Astrocyte of the cerebellum (primary cell): ENCODE measurements at places on chromosomes 7 and 10.

DNA sequence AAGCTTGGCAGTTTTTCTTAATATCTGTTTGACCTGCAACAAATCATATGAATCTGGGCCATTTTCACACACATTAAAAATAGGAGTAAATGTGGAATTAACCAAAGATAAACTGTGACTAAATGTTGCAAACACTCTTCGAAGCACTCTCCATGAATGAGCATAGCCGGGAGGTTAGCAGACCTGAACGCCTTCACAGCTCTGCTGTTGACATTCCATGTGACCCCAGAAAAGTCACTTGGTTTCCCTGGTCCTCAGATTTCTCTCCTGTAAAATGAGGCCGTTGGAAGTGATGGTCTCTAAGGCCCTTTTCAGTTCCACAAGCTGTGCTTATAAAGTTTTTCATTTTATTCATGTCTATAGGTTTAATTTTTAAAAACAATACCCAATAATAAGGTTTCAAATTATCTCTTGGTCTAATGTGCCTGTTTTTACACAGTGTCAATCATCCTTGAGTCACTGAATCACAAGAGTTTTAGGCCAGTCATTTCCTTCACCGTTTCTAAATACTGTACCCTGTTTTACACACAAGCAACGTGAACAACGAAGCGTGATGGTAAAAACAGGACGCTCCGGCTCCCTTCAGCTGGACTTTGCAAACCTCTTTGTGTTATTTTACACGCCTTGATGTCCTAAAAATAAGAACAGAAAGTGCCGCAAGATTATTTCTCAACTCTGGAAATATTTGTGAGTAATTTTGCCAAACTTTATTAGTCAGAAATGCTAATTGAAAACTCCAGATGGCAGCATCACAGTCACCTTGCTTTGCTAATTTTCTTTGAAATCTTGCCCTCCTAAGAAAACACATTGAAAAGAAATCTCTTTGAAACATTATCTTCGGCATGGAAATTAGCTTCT, 38.6 kb upstream of the MET start:
- peak; percentile 36 for DNase-seq

DNA sequence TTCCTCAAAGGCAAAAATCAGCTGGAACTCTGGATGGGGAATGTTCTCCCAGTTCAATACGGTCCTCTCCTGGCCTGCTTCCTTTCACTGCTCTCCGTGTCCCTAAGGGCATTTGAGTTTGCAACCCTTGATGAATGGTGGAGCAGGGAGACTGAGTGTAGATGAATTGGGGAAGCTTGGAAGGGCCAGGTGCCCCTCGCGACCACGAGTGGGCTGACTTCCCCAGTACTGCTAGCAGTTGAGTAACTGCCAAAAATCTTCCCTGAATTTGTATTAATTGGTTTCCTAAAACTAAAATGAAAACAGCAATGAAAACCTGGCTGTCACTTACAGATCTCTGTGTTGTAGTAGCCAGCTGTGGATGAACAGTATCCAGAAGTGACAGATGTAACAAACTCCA, 13.6 kb downstream of the IRF5 start:
- no peak for DNase-seq

DNA sequence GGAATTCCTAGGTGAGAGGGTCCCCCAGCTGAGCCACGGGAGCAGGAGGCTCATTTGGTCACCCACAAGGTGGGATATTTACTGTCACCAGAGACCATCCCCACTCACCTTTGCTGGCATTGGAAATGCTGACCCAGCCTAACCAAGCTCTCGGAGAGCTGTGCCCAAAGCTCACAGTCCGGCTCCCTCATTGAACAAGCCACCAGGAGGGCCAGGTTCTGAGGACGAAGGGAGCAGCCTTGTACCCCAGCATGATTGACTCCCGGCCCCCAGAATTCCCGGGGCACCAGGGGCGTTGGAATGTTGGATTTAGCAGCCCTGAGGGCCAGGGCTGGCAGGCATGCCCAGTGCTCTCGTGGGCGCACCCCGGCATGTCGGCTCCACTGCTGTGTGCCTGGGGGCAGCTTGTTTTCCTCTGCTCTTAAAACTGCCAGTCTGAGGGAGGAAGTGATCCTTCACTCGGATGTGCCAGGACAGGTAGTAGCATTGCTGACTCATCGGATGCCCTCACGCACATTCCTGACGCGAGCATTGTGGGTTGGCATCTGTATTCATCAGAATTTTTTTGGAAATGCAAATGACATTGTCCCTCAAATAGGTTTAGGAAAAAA, 23.3 kb downstream of the CLIP2 start:
- no peak for DNase-seq

DNA sequence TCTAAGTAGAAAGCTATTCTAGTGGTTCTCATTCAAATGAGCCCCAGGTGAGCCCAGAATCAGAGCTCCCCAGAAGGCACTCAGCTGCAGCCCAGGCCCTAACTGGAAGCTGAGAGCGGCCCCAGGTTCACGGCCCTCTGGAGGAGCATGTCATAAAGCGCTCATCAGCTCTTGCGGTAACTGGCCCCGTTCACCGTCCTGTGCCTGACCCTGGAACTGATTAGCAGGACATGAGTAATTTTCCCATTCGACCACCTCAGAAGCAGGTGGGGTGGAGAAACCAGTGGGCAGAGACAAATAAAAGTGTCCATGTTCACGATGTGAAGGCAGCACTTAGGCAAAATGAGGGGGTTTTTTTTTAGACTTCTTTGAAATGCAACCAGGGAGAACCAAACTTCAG, 136.1 kb upstream of the LYZL2 start:
- DNase-seq: no peak

GRCh38 chr10:113132591-113133121, 182.6 kb downstream of the TCF7L2 start:
- DNase-seq: no peak

DNA sequence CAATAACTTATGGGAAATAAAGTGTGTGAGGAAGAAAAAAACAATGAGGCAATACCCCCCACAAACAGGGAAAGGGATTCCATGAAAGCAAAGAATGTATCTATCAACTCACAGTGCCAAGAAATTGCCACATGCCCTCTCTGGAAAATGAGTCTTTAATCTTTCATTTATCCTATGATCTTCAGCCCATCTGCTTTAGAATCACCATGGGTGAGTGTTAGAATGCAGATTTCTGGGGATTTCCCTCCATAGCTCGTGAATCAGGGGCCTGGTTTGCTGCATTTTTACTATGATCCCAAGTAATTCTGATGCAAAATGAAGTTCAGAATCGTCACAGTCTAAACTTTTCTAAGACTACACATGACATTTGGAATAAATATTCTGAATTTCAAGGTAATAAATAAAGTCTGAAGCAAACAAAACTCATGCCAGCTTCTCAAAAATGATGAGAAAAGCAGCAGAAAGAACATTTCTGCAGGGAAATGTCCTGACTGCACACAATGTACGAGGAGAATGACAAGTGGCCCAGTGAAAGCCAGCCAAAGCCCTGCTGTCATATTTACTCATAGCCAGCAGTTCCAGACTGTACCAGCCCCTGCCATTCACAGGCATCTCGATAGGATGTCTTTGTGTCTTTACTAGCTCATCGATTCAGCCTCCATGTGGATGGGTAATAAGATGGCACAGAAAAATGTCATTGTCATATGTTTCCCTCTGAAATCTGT, 167.1 kb downstream of the ELMO1 start:
- no peak for DNase-seq

DNA sequence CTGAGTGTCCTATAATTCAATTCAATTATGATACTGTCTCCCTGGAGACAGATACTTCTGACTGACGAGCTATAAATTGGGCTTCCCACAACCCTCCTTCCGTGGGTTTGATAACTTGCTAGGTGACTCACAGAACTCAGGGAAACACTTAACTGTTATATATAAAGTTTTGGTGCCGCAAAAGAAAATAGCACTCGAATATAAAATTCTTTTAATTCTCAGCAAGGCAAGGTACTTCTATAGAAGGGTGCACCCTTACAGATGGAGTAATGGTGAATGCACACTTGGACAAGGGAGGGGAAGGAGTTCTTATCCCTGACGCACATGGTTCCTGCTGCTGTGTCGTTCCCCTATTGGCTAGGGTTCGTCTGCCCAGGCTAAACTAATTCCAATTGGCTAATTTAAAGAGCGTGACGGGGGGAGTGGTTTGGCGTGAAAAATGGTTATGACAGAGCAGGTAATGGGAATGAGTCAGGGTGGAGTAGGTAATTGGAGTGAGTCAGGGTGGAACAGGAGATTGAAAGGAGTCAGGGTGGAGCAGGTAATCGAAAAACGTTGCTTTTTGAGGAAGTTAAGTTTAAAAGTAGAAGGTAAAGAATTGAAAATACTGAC, 20.8 kb upstream of the GHITM start:
- no peak for DNase-seq

GRCh38 chr7:132655131-132655727, 79.0 kb upstream of the PLXNA4 start:
- DNase-seq: peak; percentile 15

- no peak for DNase-seq
Measured at GRCh38 chr7:86867163-86867762, 192.2 kb downstream of the ELAPOR2 start.

DNA sequence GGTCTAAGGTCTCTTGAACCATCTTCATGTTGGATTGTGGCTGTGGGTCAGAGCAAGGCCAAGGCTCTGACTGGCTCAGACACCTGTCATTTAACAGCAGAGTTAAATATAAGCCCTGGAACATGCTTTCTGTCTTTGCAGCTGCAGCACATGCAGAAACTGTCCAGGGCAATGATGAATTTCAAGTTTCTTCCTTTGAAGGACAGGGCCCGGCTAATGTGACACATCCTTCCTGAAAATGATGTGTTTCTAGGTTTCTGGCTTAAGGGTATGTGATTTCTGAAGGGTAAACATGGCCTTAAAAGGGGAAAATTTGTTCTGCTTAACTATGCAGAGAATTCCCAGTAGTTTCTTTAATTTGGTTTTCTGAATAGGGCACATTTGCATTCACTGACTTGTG, 34.0 kb upstream of the SLC35B4 start:
- DNase-seq: no peak

- no peak for DNase-seq
Measured at GRCh38 chr10:25393621-25394020, 218.8 kb downstream of the GPR158 start.

DNA sequence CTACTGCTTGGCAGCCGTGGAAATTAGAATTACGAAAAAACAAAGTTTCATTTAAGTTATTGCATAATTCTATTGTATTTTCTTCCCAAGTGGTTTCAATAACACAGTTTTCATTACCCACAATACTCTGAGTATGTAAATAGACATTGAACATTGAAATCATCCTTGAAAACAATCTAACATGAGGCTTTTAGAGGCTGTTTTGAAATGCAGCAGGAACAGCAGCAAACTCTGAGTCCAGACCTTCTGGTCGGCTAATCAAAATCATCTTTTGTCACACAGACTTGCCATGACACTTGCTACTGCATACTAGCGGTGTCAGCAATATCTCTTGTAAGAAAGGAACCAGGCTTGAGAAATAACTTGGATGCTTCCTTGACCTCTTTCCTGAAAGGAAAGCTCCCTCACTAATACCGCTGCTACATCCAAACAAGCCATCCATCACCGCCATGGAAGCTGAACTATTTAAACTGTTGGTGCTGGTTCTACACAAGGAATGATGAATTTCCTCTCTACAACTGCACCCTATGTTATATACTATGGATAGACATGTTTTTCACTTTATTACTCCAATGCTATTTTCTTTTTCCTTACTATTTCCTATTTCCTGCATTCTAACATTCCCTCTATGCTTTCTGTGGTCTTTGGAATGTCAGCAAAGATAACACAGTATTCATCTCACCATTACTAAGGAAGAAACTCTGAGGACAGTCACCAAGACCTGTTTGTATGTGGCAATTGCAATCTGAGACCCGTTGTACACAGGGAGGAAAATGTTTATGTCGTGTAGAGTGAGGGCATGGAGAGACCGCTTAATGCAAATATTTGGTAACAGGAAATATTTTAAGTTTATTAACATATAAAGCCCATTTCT, 130.8 kb downstream of the ITGA8 start:
- no peak for DNase-seq

GRCh38 chr10:58546722-58547445, 34.2 kb downstream of the BICC1 start:
- DNase-seq: no peak

DNA sequence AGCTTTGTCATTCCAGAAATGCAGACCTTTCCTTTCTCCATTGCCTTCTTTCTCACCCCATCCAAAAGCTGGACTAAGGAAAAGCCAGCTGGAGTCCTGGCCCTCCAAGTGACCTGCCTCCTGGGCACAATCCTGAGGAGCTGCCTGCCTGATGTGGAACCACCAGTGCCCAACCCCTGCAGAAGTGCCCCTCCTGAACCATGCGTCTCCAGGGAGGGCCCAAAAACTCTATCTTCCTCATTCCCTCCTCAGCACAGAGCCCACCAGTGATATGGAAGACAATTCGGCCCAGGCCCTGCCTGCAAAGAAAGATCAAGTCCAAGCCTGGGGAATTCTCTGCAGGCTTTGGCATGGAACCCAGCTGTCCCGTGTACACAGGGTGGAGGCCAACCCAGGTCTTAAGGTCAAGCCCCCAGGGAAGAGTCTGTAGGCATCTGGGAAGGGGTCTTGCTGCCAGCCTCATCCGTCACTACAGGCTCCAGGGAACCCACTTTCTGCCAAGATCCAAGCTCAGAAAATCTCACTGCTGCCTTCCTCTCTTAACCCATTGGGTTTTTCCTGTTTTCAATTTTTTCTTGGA, 3.5 kb upstream of the GRID1 start:
- no peak for DNase-seq

DNA sequence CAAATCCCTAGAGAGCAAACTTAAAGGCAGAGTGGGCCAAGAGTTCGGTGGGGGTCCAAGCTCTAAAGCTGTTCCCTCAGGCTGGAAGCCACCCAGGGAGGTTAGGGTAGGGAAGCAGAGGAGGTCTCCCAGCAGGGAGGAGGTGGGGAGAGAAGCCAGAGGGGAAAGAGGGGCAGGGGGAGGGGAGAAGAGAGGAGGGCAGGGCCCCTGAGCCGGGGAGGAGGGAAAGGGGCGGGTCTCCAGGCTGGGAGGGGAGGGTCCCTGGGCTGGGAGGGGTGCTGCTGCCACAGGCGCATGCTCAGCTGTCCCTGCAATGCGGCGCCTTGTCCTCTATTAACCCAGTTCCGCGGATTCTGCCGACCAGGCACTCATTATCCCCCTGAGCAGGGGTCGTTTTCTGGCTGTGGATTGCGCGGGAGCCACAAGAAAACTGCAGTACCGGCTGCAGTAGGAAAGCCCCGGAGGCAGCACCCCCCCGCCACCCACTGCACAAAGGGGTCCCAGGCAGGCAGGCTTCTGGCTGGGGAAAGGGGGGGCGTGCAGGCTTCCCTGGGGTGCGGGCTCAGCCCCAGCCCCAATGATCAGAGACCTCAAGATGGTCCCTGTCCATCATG, 49.3 kb downstream of the CAMK2B start:
- no peak for DNase-seq
